Hepatic stellate cell (primary cell): ENCODE measurements at places on chromosomes 4 and X.
A peak's percentile ranks its signal among the peaks of the same experiment; 100 is the strongest.

GRCh38 chr4:185542626-185543315, 7.5 kb upstream of the PDLIM3 start:
- no peak for DNase-seq

DNA sequence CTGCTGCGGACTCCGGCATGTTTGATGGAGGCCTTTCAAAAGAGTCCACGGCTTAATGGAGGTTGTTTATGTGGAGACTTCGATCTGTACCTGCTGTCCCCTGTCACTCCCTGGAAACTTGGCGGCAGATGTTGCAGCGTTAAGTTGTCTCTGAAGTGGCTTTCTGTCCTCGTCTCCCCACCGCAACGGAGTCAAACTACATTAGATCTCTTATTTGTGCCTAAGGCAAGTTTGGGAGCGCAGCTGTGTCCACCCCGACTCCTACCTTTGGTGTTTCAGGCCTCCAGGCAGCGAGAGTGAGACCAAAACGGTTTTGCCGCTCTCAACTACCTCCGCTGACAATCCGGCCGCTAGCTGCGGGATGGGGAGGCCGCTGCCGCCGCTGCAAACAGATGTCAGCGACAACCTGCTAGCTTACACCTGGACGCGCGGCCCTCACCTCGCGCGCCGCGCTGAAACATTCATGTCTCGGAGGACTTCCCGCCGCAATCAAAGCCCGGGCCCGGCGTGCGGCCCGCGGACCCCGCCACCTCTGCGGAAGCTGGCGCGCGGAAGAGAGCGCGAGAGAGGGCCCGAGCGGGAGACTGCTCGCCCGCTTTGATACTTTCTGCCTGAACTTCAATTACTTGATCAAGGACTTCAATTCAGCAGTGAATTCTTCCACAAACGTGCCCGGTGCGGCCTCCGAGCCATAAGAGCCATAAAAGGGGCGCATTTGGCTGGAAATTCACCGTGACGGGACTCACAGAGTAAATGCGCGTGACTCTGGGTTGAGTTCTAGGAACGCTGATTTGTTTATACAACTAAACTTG, 108.4 kb downstream of the ANTXR2 start:
- DNase-seq, result no peak

GRCh38 chr4:77856152-77856551, 6.5 kb upstream of the MRPL1 start:
- DNase-seq, result no peak

GRCh38 chr4:4794421-4794820, 65.0 kb upstream of the MSX1 start:
- DNase-seq, result no peak

DNA sequence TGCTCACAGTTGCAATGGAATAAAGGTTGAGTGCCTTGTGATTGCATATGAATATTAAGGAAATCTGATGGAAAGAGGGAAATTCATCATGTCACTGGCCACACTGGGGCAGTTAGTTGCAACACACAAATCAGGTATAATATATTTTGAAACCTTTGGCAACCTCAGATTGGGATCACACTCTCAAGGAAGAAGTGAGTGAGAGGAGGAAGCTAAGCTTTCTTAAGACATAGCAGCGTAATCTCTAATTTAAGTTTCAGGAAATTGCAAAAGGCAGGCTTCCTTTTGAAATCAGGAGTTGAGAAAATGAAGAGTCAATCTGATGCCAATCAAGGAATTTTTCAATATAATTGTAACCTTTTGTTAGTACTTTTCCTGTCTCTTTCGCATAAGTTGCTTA, 12.3 kb upstream of the CLTRN start:
- no peak for DNase-seq

DNA sequence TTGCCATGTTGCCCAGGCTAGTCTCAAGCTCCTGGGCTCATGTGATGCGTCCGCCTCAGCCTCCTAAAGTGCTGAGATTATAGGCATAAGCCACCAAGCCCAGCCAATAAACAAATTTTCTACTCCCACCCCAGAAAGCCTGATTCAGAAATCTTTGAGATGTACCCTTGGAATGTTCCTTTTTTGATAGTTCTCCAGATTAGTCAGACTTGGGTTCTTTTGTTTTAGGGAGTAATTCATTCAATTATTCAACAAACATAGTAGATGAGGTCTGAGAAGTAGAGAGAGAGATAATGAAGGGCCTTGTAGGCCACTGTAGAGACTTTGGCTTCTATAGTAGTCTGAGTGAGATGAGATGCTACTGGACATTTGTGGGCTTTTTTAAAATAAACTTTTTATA, 27.8 kb downstream of the RP2 start:
- peak; percentile 6 for DNase-seq

- DNase-seq, result no peak
These were observed 22.8 kb downstream of the HSD17B13 start for GRCh38 chr4:87299898-87300297.

DNA sequence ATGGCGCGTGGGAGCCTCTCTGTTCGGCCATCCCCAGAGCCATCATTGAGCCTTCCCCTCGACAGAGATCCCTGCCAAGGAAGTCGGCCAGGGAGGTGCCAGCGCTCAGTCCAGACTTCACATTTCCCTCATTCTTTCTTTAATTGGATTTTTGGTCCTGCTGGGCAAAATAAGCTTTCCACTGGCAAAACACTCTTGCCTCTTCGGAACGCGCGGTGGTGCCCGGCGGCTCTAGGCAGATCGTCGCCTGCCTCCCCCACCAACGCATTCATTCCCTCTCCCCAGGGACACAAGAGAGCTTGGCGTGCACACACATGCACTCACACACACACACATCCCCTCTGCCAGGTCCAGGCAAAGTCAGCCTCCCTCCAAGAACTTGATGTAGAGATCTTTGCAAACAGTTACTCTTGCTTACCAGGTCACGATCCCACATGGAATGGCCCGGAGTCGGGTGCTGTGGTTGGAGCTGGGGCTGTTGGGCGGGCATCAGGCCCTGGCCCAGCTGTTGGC, 257.1 kb downstream of the BCOR start:
- no peak for DNase-seq

- no peak for DNase-seq
These were observed 22.8 kb downstream of the ELOVL6 start for GRCh38 chr4:110175634-110176033.

DNA sequence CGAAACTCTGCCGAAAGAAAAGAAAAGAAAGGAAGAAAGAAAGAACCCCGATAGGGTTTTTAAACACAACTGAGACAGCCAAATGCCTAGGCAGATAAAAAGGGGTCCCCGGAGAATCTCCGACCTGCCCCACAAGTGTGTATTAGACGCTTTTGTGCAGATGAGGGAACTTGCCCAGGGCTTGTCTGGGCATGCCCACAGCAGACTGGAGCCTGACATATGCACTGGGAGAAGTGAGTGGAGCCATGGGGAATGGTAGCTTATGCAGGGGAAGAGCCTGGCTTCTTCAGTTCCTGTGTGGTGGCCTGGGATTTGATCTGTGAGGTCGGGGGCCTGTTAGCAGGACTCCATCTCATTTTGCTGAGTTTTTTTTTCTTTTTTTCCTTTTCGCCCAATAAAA, 199.0 kb downstream of the GPC3 start:
- no peak for DNase-seq

DNA sequence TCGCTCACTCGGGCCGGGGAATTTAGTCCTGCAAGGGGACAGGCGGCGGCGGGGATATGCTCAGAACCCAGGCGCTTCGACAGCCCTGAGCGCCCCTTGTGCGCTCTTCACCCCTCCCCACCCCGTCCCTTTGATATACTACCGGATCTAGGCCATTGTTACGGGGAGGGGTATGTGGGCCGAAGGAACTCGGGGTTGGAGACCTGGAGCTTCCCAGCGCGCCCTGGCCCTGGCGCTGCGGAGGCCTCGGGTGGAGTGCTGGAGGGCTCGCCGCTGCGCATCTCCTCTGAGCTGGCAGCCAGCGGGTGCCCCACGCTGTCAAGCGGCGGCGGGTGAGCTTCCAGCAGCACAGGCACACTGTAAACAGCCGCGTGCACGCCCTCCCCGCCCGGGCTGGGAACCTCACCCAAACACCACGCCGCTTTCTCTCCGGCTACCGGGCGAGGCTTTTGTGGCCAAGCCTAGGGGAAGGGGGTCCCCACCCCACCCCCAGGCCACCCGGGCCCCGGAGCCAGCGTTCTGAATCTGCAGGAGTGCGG, 54.5 kb upstream of the BCOR start:
- no peak for DNase-seq

GRCh38 chrX:119389214-119389613, 9.9 kb upstream of the SLC25A43 start:
- no peak for DNase-seq
